ENCODE measurements at places on chromosomes 4 and X.

DNA sequence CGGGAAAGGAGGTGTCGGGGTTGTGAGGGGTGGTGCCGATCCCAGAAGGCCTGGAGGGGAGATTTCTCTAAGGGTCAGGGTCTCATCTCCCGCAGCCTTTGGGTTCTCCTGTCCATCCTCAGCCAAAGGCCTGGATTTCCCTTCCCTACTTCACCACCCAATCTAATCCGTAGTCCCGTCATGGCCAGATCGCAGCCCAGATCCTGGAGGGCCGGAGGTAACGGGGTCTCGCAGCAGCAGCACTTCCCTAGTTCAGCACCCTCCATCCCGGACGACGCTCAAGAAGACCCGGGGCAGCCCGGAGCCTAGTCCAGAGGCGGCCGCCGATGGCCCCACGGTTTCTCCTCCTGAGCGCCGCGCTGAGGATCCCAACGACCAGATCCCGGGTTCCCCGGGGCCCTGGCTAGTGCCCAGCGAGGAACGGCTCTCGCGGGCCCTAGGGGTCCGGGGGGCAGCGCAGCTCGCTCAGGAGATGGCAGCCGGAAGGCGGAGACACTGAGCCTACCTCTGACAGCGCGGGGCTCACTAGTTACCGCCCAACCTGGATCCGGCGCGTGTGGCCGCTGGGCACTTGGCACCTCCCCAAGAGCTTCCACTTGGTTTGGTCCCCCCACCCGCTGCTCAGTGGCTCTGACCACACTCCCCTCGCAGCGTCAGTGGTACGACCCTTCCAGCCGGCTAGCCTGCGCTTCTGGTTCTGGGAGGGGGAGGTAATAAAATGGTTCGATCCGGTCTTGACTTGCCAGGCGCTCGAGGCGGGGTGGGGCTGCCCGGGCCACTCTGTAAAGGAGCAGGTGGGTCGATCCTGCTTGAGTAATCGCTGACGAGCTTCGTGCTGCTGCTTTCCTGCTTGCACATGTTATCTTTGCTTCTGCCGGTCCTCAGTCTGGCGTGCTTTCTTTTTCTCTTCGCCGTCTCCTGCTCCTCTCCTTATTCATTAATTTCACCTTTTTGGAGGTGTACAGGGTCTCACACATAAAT lies 3.6 kb downstream of the MAGIX start:
- peak; percentile 79 for DNase-seq

DNA sequence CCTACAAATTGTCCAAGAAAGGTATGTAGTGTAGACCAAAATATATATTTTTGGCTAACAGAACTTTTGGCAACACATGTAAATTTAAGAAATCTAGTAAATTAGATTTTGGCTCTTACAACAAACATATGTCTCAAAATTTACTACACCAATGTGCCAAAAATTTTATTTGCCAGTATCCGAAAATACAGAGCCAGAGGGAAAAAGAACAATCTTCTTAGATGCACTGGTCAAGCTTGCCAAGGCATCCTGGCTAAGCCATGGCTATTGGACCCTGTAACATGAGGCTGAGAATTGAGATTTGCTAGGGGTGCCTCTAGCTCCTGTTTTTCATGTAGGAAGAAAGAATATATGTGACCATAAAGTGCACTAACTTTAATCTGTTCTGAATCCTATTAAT lies 91.8 kb downstream of the GABRG1 start:
- no peak for DNase-seq

- no peak for DNase-seq
Observed at GRCh38 chr4:54566608-54567007, 91.1 kb upstream of the KIT start.

GRCh38 chr4:139176302-139177048 lies 543 bp downstream of the ELF2 start:
- peak; percentile 74 for DNase-seq

DNA sequence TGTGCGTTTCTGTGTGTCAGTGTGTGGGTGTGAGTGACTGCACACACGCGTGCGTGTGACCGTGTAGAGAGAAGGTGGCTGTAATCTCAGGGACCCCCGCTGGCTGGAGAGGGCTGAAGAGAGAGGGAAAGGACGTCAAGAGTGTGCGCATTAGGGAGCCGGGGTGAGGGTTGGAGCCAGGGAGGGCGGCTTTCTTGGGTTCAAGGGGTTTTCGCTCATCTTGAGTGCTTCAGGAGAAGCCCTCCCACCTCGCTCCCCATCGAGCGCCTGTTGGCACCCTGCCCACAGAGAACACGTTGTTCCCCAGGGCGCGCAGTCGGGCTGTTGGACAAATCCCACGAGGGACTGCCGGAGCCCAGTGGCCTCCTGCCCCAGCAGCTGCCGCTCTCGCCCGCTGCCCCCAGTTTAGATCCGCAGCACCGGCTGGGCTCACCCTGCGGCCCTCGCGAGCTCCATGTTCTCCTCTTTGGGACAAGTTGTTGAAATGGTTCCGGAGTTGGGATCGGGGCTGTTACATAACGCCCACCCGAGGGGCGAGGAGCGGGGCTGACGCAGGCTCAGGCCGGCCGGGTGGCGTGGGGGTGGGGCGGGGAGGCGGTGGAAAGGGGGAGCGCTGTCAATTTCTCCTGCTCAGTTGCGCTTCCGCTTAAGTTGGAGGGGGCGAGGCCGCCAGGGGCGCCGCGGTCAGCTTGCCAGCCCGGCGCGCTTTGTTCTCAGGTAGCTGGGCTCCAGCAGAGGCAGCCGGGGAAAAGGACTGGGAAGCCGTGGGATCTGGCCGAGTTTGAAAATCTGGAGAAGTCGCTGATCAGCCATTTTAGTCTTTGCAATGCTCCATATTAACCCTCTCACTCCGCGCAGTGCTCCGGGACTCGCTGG lies 1.6 kb downstream of the GRIA2 start:
- no peak for DNase-seq

- no peak for DNase-seq
Observed at GRCh38 chr4:40656201-40656863, 26.7 kb upstream of the RBM47 start.

DNA sequence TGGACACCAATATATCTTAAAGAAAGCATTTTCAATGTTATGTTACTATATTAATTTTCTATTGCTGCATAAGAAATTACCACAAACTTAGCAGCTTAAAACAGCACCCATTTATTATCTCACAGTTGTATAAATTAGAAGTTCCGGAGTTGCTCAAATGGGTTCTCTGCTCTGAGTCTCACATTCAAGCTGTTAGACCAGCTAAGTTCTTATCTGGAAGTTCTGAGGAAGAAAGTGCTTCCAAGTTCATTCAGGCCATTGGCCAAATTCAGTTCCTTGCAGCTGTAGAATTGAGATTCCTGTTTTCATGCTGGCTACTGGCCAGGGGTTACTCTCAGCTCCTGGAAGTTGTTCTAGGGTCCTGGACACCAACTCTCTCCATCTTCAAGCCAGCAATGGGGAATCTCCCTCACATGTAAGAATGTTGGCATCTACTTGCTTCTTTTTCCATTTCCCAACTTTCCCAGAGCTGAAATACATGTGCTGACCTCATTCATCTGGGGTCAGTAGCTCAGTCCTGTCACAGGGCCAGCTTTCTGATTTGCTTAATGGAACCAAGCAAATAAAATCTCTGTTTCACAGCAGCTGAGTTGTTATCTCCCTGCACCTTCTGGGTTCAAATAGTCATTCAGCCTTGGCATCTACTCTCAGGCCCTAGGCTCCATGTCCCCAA lies 99.6 kb upstream of the INTU start:
- DNase-seq, result peak; percentile 92

- DNase-seq, result no peak
Observed at GRCh38 chrX:13088156-13088487, 43.7 kb upstream of the FAM9C start.

- no peak for DNase-seq
Observed at GRCh38 chrX:146881521-146881920, 67.0 kb upstream of the CXorf51A start.

DNA sequence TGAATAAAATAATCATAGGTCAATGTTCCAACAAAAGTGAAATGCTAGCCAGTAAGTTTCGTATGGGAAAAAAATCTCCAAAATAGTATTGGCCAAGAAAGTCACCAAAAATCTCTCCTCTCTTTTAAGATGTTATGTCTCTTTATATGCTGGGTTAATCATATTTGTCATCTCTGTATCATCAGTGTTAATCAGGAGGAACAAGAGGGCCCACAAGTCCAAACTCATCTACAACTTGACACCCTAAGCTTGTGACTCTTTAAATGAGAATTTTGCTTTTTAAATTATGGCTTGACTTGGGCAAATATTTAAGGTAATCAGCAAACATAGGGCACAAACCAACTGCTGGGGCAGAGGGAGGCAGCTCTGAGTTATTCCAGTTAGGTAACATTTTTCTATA lies 75.5 kb downstream of the AMMECR1 start:
- no peak for DNase-seq

DNA sequence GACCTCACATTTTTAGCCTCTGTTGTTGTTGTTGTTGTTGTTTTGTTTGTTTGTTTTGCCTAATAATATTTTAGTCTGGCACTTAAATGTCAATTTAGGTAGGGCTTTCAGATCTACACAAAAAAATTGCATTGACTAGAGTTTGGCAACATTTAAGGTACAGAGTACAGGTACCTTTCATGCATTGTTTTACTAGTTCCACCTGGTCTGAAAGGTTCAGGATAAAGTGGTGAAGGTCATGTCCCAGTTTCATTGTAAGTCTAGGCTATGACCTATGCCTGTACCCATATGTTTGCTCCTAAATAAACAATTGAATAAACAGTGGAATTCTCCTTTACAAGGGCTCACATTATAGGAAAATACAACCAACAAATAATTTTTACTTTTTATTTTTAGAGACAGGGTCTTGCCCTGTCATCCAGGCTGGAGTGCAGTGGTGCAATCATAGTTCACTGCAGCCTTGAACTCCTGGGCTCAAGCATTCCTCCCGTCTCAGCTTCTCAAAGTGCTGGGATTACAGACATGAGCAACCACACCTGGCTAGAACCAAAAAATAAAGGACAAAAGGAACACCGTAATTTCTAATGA lies 13.8 kb downstream of the RNF128 start:
- no peak for DNase-seq

DNA sequence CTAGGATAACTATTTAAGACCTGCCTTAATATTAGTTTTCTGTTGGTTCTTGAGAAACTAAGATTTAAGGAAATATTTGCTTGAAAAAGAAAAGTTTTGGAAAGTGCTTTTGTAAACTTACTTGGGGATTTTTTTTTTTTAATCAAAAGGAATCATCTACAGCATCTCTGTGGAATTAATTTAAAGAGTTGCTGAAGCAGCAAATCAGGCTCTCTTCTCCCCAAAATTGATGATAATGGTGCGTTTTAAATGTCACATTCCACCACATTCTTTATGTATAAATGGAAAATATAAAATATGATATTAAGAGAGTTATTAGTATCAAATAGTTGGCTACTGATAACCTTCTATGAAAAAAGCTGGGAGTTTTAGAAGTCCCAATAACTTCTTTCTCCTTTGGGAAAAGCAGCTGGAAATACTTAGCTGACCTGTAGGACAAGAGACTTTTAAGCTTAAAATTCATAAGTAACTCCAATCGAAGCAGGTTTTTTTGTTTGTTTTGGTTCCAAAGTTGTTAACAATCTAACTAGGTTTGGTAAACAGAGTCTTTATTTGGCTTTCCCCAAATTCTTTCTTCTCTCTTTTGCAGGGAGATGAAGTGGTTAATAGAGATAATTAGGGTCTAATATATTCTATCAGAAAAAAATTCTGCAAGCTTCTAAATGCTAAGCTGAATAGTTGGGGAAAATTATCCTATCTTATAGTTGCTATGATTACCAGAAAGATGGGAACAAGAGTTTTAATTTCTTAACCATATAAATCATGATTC lies 4.4 kb downstream of the KLF3 start:
- DNase-seq, result no peak

DNA sequence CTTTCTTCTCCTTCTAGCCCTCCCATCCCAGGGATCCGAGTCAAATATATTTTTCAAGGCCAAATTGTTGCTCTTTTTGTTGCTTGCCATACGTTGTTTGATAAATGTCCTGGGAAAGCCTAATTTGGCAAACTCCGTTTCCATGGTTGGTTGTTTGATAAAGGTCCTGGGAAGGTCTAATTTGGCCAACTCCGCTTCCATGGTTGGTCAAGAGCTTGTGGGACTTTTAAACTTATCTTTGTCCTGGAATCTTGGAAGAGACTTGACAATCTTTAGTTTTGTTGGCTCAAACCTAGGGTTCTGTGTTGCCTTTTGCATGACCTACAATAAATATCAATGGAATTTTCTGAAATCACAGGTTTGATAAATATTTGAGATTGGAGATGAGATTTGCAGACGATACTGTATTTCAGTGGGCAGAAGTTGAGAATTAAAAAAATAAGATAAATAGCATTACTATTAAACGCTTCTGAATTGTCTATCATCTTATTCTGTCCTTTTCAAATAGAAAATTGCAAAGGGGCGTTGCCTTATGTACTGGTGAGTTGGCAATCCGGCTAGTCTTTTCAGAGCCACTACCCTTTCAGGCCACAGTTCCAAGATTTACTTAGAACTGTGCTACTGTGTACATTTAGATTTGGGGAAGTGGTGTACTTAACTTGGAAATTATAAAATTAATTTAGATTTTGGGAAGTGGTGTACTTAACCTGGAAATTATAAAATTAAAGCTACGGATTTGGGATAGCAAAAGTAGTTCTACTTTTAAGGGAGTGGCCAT lies 804 bp downstream of the OSTC start:
- no peak for DNase-seq

Measured in muscle of back (tissue), 13 donors.